ENCODE measurements at places on chromosomes 2 and 18.

- DNase-seq: no peak
Observed at GRCh38 chr2:17643031-17643615, 102.6 kb downstream of the VSNL1 start.

DNA sequence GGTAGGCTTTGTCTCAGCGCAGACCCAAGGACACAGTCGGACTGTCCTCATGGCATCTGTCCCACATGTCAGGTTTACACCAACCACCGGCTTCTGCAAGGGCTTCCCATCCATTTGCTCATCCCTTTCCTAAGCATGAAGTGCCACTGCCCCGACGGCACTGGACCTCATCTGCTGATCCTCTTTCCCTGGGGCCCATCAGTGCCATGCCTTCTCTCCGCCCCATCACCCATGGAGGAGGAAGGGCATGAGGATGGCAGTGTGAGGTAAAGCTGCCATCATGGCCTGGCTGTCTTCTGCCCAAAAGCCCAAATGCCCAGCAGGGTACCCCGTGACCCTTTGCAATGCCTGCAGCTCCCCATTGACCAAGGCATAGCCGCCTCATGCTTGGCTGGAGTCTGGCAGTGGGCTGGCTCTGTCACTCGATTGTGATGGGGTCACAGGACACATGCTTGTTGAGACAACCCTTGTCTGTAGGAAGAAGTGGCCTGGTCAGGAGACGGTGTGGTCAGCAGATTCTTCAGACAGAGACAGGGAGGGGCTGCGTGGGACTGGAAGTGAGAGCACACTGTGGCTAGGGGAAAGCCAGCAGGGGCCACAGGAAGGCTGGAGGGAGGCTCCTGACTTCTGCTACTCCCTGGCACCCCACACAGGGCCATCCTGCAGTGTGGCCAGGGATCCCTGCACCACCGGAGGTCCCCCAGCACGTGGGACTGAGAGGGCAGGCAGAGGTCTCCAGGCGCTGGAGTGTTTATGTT is 493.7 kb upstream of the HS6ST1 start:
- no peak for DNase-seq

GRCh38 chr2:62184512-62185230 is 11.2 kb upstream of the B3GNT2 start:
- no peak for DNase-seq

- DNase-seq: no peak
Observed at GRCh38 chr2:218952160-218952559, 7.3 kb upstream of the CDK5R2 start.

GRCh38 chr2:124774781-124775180 is 749.7 kb downstream of the CNTNAP5 start:
- DNase-seq: no peak

DNA sequence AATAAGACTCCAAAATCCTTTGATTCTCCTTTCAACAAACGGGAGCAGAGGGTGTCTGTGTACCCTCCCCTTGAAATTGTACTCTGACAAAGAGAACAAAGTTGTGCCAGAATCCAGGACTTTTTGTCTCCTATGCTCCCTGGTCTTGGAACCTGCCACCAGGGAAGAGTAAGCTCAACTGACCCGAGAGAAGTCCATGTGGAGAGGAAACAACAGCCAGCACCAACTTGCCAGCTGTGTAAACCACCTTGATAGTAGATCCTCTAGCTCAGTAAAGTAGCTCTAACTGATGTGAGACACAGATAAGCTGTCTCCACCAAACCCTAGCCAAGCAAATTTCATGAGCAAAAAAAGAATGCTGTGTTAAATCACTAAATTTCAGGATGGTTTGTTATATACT is 46.9 kb downstream of the LNPK start:
- DNase-seq: no peak

DNA sequence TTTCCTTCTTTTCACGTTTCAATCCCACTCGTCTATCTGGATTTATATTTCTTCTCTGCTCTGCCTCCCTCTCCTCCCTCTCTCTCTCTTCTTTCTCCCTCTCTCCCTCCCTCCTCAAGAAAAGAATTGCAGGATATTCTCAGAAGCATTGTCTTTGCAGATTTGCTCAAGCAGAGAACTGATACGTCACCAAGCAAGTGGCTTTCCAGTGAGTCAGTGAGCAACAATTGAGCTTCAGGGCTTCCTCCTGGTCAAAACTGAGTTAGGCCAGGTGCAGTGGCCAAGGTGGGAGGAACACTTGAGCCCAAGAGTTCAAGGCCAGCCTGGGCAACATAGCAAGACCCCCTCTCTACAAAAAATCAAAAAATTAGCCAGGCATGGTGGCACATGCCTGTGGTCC is 151.1 kb downstream of the SMAD2 start:
- DNase-seq: no peak

DNA sequence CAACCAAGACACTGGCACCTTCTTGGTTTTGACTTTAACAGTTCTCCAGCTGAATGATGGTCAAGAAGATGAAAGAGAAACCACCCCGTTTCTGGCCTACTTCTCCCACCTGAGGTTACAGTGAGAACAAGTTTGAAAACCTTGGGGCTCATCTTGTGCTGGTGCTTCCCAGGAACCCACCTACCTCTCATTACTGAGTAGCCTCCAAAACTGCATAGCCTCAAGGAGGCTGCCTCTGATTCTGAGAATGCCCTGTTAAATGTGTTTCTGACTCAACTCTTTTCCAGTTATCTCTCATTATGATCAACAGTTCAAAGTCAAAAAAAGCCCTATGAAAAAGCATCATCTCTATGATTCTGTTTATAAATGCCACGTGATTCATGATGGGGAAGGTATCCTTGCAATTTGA is 121.9 kb downstream of the CACNB4 start:
- no peak for DNase-seq

DNA sequence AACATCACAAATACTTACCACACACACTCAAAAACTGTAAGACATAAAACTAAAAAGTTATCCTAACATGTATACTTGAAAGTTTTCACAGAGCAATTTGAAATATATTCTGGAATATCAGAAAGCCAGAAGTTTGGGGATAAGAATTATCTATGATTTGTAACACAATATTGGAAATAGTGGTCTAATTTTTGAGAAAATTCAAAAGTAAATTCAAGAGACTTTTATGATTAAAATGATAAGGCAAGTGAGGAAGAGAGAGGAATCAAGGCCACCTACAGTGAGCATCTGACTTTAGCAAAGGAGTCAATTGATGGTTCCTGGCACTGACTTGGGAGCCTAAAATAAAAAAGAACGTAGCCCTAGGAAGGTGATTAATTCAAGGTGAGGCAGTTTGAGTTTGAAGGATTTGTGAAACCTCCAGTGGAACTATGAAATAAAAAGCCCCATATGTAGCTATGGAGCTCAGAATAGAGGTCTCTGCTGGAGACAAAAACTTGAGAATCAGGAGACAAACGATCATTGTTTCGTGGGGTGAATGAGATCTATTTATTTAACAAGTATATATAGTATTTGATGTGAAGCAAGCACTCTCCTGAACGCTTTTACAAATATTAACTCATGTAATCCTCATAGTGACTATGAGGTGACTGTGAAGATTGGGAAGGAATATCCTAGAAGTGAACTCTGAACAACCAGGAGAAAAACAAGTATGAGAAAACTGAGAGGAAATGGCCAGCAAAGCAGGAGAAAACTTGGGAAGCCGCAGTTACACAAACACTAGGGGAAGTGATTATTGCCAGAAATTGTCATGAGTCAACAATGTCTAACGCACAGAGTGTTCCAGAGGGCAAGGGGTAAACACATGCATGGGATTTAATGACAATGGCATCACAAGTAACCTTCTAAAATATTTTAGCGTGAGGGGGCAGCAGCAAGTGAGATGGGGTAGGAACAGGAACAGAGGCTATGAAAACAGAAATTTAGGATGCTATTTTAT is 12.8 kb downstream of the TFPI start:
- no peak for DNase-seq

GRCh38 chr2:220000080-220000479 is 372.6 kb downstream of the SLC4A3 start:
- DNase-seq: no peak

GRCh38 chr18:50847192-50847591 is 27.4 kb upstream of the MRO start:
- no peak for DNase-seq

- DNase-seq: no peak
Observed at GRCh38 chr2:3490191-3491170, 28.9 kb downstream of the ADI1 start.

- DNase-seq: no peak
Observed at GRCh38 chr2:157787364-157787938, 88.7 kb downstream of the ACVR1 start.

GRCh38 chr2:108625186-108625827 is 91.0 kb downstream of the LIMS1 start:
- DNase-seq: no peak

DNA sequence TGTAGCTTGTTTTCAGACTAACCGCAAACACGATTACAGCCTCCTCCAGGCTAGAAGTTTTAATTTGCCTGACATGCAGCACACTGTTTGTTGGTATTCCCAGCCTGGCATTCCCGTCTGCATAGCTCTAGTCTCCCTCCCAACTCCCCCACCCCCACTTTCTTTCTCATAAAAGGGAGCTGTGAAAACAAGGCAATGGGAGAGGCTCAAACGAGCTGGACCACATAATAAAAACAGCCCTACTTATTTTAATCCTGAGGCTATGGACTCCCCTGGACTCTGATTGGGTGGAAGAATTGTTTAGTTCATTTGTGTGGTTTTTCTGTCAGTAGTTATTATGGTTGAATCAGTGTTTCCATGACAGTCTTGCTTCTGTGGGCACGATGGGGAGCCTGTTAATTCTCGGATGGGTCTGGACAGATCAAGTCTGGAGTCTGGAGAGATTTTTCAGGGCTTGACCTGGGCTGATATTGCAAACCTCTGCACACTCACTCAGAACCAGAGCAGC is 1.2 kb downstream of the STON1 start:
- DNase-seq: no peak
